Mammary epithelial cell (primary cell): ENCODE measurements at places on chromosomes 13 and 19. TPM values are rescaled to one million over a fixed set of nuclear protein-coding genes. Genes with fewer than 3 reads are reported as not detected.

DNA sequence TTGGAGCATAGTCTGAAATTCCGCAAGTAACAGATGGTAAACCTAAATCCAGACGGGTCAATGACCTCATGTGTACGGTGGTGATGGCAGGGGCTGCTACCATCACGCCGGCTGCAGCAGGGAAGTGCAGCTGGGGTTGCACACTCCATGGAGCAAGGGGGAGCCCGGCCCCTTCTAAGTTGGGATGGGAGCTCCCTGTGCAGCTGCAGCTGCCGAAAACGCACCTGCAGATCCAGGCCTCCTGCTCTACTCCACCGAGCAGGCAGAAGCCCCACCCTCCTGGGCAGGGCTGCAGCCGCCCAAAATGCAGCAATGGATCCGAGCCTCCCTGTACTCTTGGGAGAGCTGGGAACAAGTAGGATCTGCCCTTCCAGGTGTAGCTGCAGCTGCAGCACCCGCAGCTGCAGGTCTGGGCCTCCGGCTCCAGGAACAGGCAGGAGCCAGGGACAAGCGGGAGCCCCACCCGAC lies 25.5 kb downstream of the KBTBD6 start:
- DNase-seq: no peak

- no peak for DNase-seq
Observed at GRCh38 chr19:35270381-35270811, 1.6 kb downstream of the USF2 start.

DNA sequence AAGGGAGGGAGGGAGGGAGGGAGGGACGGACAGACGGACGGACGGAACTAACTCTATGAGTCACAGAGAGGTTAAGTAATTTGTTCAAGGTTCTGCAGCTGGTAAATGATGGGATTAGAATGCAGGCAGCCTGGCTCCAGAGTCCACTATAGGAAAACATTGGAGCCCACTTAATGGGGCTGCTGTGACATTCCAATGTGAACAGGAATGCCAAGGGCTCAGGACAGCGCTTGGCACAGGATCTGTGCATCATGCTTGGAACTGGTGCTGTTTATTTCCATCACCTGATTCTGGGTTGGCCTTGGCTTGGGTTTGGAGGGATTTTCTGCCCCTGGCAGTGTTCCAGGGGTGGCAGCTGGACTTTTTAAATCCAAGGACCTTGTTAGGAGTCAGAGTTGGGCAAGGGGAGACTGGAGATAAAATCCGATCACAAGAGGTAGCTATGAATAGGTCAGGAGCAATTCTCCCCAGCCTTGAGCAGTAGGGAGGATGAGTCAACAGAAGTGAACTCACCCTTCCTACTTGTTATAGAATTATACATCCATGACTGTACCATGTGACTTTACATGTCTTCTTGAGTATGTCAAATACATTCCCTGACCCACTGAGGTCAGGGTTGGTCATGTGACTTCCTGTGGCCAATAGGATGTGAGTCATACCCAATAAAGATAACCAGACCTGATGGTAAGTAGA lies 7.8 kb upstream of the HIF3A start:
- peak; percentile 94 for DNase-seq

DNA sequence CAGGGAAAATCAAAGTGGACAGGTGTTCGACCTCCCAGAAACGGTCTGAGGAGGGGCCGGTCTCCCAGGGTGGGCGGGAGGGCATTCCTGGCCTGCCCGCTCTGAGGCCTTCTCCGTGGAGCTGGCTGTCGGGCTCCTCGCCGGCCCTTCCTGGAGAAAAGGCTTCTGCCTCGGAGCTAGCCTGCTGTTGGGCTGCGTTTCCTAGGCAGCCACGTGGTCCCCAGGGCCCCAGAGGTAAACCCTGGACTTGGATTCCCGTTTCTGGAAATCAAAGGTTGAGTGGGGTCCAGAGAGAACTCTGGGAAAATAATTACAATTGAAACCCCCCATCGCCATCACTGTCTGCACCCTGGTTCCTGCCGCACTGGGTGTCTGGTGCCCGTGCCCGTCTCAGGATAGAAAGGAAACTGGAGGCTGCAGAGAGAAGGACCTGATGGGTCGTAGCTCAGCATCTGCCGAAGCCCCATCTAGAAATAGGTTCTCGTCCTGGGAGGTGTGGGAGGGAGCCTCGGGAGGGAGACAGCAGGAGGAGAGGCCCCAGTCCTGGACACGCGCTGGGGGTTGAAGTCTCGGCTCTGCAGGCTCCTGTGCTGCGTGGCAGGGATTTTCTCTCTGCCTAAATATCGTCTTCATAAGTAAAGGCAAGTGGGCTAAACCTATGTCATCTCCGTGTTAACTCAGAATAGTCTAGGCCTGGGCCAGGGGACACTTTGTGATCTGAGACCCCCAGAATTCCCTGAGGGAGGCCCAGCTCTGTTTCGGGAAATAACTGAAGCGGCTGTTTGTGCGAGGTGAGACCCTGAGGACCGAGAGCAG lies 7.7 kb upstream of the PROZ start:
- DNase-seq: no peak

GRCh38 chr19:3210347-3211017 lies 14.0 kb upstream of the CELF5 start:
- DNase-seq: peak; percentile 19

DNA sequence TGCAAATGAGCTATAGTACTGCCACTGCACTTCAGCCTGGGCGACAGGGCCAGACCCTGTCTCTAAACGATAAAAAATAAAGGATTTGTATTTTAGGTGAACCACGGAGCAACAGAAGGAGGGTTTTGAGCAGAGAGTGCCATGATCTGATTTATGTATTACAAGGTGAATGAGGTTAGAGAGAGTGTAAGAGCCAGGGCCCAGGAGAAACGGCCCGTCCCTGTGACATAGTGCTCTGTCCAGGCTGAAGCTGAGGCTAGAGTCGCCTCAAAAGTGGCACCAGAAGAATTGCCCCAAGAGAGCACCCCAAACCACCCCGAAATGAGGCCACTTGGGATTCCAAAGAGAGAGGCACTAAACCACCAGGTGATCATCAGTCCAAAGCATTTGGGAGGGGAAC lies 16.9 kb downstream of the MAG start:
- no peak for DNase-seq

DNA sequence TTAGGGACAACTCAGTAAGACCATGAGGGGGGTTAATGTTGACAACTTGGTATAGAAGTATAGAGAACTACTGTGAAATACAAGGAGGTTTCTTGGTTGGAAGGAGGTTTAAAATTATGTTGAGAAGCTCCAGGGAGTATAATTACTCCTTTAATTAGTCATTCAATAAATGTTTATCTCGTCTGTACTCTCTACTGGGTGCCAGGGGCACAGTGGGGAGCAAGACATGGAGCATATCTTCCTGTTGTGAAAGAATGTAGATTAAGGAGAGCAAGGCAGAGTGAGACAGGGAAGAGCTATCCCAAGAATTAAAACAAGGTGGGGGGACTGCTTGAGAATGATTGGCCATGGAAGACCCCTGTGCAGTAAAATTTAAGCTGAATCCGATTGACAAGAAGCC lies 33.7 kb upstream of the TDRD3 start:
- DNase-seq: no peak

DNA sequence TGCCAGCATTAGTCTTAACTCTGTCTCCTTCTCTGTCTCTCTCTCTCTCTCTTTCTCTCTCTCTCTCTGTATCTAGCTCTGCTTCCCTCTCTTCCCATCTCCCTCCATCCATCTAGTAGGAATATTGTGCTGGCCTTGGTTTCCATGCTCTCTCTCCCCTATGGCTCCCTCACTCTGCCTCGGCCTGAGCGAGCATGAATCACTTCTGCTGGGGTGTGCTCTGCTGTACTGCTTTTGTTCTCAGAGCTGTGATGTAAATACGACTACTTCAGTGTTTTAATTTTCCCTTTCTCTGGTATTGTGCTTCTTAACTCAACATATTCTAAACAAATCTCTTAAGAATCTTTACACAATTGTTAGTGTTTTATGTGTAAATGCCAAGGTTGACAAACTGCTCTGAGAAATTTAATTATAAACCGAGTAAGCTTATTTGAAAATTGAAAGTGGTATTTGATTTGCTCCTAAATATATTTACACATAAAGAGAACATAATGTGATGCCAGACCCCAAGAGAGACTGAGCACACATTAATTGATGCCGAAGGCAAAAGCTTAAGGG lies 211.5 kb upstream of the KL start:
- DNase-seq: peak; percentile 10

SHANK1 gene
- under 0.01 TPM for total RNA-seq
